ENCODE measurements at places on chromosomes 4 and X.

DNA sequence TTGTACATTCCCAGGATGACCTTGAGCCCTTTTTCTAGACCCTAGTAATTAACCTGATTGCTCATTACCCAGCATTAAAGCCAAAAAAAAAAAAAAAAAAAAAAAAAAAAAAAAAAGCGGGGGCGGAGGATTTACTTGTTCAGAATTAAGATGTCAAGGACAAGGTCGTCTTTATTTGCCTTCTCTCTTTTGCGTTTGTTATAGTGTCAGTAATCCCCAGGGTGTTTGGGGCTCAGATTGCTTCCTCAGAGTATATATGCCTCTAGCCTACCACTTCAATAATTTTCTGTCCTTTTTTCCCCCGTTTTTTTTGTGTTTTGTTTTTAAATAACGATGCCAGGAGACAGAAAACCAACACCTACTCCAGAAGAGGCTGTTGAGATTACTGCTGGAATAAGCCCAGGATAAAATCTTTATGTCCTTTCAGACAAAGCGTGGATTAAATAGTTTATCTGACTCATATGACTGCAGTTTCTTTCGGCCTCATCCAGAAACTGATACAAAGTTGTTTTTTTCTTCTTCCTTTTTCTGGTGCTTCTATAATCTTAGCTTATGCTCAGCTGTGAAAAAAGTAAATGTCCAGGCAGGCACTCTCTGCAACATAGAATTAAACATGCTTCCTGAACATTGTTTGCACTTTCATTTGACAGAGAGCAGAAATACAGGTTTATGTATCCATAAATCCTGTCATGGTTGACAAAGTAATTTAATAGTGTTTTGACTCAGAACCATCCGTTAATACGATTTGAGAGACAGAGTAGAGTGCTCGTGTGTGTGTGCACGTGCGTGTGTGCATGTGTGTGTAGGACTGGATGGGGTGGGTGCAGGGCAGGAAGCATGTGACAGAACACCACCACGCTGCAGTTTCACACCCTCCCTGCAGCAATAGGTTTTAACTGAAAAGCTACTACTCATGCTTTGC lies 138.6 kb downstream of the AFF1 start:
- DNase-seq = peak; percentile 33

DNA sequence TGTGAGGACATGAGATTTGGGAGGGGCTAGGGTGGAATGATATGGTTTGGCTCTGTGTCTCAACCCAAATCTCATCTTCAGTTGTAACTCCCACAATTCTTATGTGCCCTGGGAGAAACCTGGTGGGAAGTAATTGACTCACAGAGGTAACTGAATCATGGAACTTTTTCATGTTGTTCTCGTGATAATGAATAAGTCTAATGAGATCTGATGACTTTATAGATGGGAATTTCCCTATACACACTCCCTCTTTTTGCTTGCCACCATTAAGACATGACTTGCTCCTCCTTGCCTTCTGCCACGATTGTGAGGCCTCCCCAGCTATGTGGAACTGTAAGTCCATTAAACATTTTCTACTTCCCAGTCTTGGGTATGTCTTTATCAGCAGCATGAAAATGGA lies 253.2 kb upstream of the GK2 start:
- DNase-seq = no peak

DNA sequence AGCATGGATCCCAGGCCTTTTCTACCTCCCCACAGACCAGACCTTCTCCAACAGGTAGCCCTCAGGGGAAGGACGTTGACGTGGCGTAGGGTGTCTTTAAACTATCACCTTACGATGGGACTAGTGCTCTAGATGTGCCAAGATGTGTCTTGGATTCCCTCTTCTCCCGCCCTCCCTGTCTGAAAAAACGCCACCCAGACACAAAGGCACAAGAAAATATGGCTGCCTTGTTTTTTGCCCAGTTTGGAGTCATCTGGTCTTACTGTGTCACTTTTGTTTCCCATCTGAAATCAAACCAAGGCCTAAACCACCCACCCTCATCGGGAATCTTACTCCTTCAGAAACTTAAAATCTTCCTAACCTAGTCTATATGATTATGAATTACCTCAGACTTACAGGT lies 235.4 kb downstream of the OR13H1 start:
- no peak for DNase-seq

DNA sequence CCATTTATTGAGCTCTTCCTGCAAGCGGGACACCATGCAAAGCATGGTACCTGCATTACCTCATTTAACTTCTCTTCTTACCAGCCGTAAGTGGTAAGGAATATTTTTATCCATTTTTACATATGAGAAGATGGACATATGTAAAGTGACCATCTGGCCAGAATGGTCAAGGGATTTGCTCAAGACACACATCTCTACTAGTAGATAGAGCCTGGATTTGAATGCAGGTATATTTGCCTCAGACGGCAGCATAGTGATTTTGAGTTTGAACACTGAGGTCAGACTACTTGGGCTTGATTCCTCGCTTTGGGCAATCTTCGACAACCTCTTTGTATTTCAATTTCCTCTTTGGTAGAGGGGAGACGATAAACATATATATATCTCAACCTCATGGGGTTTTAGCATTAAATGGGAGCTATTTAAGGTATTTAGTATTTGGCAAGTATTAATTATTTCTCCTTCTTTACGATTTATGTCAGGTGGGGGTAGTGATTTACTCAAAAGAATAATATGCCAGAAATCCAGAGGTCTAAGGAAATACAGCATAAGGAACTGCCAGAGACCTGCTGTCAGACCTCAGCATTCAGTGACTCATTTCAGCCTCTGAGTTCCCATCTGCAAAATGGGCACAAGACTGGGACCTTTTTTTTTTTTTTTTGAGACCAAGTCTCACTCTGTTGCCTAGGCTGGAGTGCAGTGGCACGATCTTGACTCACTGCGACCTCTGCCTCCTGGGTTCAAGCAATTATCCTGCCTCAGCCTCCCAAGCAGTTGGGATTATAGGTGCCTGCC lies 34.6 kb upstream of the CHRNA9 start:
- no peak for DNase-seq

- no peak for DNase-seq
Observed at GRCh38 chr4:17875402-17876070, 64.8 kb downstream of the NCAPG start.

DNA sequence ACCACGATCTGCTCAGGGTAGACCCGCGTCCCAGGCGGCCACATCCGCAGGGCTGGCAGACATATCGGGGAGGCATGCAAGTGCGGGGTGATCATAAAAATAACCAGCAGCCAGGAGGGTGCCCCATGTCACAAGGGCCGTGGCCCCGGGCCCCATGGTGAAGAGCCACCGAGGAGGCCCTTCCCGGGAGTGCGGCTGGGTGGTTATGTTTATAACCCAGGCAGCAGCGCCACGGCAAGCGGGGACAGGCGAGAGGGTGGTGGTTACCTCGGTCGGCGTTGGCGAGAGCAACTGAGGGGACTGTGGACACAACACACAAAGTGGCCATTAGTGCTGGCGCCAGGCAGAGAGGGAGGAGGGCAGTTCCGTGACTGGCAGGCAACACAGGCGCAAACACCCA lies 92.7 kb upstream of the AFAP1 start:
- DNase-seq = no peak

DNA sequence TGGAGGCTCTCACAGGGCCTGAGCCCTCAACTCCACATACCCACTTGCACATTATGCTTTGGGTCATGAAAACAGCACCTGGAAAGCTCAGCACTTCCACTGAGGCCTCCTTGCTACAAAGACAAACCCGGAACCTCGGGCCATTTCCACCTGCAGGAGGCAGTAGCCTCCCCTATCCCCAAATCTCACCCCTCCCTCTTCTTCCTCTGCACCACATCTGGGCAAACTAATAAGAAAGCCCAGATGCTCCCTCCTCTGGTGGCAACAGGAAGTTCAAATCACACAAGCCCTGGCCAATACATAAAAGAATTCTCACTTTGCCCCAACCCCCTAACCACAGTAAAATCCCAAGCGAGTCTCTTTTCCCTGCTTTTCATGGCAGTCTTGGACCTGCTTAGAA lies 136.4 kb downstream of the MAPK10 start:
- no peak for DNase-seq

DNA sequence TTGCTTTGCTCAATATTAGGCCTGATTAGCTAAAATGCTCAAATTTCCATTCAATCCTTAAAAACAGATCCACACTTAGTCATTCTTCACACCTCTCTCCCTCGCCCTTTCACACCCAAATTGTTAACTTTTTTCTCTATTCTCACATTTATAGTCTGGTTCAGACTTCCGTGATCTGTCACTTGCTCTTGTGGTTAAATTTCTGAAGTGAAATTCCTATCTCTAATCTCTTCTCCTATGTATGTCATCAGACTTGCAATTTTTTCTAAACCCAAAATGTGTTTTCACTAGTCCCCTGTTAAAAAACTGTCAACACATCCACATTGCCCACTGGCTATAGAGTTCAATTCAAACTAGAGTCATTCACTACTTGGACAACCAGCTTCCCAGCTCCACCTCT lies 63.2 kb downstream of the SNCA start:
- peak; percentile 17 for DNase-seq

GRCh38 chrX:77658886-77659285 lies 127.1 kb downstream of the ATRX start:
- DNase-seq = no peak

DNA sequence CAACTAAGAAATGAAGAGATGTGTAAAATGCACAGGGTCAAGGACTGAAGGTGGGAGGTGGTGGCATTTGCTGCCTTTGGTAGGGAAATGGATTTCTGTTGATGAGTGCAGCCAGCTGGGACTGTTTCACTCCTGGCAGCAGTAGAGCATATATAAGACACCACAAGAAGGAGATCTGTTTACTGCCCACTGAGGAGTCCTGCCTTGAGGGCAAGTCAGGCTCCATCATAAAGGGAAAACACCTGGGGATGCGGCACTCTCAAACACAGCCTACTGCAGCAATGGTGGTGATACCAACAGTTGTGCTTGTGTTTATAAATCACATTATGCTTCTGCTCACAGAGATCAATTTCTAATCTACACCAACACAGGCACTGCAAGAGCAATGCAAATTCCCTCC lies 222.1 kb downstream of the TACR3 start:
- no peak for DNase-seq

DNA sequence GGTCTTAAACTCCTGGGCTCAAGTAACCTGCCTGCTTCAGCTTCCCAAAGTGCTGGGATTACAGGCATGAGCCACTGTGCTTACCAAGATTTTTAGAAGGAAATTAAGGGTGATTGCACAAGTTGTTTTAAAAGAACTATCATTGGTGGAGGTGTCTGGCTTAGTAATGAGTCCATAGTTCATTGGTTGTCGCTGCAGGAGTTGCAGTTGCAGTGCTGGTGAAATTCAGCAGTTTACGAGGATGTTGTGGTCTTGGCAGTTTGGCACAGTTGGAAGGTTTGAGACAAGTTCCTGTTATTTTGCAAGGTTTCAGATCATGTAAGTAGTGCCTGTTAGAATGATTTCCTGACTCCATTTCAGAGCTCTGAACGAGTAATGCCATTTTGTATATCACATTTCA lies 48.1 kb downstream of the RAB40AL start:
- DNase-seq = no peak

DNA sequence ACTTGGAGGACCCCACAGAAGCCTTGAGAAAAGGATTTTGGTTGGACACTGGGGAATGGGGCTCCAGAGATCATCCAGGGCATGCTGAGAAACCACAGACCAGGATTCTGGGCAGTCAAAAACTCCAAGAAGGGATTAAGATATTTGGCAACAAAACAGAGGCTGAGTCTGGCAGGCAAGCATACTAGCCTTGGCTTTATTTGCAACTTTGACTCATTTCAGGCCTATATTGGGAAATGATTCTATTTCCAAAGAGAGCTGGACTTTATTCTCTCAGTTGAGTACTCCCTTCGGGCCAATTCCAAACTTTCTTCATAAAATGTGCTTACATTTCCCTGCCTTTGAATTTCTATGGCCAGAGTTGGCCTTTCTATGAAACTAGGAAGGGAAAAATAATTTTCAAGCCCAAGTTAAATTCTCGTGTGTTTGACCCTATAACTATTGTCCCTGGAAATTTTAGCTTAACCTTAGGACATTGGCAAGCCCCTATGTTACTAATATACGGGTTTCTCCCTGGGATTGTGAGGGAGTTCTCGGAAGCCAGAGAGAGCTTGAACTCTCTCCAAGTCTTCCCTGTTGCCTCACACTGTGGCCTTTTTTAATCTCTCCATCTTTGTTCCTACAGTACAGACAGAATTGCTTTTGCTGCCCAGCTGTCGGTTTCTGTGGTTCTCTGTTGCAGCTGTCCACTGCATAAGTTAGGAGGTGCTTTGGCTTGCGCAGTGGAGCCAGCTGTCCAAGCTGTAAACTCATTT lies 112.6 kb upstream of the FAM9A start:
- no peak for DNase-seq

- no peak for DNase-seq
Observed at GRCh38 chr4:151960449-151961230, 199.8 kb upstream of the GATB start.

DNA sequence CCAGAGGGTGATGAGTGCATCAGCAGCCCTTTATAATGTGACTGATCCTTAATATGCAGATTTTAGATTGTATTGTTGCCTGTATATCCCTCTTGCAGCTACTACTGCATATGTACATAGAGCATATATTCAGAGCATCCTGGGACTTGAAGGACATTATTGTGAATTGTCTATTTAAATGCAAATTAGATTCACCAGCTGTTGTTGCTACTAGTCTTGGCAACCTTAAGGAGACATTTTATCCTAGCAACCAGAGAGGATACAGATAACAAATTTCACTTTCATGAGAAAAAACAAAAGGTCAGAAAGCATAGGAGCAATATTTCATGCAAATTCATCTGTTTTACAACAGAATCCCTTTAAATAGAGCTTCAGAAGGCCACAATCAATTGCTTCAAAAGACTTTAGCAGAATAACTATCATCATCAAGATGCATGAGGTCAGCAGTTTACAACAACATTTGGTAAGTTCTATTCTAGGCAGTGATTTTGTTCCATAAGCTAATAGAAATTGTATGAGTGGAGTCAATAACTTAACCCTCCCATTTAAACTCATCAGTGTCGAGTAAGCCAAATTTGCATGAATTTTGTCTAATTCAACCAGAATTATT lies 148.6 kb downstream of the GC start:
- no peak for DNase-seq

GRCh38 chrX:16827225-16827624 lies 41.0 kb downstream of the TXLNG start:
- DNase-seq = no peak

GRCh38 chr4:34767407-34767806 lies 1476.9 kb downstream of the ARAP2 start:
- DNase-seq = no peak

- no peak for DNase-seq
Observed at GRCh38 chr4:183837222-183837621, 67.9 kb upstream of the STOX2 start.

DNA sequence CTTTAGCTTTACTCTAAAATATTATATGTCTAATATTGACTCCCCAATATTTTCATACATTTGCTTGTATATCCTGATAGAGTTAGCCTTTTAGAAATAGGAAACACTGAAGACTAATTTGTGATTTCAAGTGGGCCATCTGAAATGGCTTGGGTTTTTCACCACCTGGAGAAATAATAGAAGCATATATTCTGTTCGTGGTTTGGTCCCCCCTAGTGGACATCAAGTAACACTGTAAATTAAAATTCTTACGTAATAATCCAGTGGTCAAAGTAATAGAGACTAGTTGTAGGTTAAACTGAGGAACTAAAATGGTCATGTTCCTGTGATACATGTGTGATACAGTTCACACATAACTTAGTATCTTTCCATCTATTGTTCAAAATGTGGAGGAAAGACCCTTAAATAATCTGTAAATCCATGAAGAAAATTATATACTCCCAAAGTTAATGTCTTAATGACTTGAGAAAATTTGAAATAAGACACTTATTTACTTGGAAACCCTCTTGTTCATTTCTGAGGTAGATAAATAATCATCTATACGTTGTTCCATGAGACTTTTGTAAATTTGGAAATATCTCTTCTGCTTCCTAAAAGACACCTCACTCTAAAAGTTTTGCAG lies 79.8 kb upstream of the SMARCAD1 start:
- DNase-seq = no peak
